Hippocampal formation (tissue), 2 donors: ENCODE measurements at places on chromosomes 16 and 17.

- DNase-seq = no peak
Observed at GRCh38 chr17:49645654-49646053, 32.2 kb downstream of the SPOP start.

GRCh38 chr16:81837312-81837751 lies 58.2 kb downstream of the PLCG2 start:
- no peak for DNase-seq

DNA sequence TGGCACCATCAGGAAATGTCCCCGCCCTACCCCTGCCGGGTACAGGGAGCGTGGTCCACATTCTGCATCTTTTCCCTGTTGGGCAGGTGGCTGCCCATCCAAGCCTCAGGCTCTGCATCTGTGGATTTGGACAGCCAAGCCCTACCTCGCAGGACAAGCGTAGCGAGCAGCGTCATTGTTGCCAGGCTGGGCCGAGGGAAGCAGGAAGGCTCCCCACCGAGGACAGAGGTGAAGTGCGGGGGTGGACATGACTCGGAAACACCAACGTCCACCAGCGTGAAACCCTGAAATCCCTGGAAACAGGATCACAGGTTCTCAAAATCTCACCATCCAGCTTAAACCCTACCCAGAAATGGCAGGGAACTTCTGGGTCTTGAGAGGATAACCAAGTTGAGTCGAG lies 73.6 kb downstream of the SOCS1 start:
- no peak for DNase-seq

DNA sequence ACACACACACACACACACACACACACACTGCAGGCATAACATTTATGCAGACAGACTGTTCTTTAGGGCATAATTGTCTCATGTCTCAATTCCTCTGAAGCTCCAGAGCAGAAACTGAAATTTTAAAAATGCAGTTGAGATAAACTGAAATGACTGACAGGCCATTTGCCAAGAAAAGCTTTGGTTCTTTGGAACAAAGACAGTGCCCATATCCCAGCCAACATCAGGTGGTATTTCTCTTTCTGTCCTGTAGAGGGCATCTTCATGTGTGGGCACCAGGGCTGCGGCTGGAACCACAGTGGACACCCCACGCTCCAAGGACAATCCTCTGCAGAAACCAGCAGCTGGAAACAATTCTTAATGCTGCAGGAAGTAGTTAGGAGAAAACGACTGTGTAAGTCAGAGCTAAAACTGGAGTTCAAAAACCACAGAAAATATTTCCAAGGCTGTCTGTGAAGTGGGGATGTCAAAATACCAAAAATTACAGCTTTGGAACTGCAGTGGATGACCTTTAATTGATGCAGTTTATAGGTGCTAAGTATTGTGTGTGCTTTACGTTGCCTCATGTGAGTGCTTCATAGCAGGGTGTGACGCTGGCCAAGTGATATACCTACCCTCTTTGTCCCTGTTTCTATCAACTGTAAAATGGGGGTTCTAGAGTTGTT lies 10.6 kb upstream of the MEFV start:
- peak; percentile 34 for DNase-seq

DNA sequence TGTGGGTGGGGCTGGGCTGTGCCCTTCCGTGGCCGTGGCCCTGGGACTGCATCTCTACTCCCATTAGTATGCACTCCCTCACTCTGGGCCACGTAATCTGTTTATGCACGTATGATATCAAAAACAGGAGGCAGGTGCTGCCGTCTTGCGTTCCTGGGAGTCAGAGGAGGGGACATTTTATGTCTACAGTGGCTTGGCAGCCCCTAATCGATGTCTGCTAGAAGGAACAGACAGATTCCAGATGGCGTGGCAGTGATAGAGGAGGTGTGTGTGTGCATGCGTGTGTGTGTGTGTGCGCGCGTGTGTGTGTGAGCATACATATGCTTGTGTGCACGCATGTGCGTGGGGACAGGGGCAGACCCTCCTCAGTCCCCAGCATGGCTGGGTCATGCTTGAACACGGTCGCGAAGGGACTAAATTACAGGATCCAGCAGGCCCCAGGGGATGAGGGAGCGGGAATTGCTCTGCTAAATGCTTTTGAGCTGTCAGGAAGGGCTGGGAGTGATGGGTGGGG lies 44.7 kb downstream of the SREBF1 start:
- DNase-seq = no peak

DNA sequence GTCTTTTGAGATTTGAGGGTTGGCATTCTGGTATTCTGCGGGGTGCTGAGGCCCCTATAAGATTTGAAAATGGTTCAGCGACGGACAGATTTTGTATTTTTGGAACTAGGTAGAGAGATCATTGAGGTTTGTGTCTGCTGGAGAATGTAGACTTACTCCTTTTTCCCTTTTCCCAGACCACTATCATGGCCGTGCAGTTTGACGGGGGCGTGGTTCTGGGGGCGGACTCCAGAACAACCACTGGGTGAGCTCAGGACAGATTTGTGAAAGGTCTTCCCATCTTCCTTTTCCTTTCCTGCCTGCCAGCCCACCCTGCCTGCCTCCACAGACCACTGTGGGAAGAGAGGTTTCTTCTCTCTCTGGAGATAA lies 572 bp downstream of the PSMB6 start:
- DNase-seq = no peak

DNA sequence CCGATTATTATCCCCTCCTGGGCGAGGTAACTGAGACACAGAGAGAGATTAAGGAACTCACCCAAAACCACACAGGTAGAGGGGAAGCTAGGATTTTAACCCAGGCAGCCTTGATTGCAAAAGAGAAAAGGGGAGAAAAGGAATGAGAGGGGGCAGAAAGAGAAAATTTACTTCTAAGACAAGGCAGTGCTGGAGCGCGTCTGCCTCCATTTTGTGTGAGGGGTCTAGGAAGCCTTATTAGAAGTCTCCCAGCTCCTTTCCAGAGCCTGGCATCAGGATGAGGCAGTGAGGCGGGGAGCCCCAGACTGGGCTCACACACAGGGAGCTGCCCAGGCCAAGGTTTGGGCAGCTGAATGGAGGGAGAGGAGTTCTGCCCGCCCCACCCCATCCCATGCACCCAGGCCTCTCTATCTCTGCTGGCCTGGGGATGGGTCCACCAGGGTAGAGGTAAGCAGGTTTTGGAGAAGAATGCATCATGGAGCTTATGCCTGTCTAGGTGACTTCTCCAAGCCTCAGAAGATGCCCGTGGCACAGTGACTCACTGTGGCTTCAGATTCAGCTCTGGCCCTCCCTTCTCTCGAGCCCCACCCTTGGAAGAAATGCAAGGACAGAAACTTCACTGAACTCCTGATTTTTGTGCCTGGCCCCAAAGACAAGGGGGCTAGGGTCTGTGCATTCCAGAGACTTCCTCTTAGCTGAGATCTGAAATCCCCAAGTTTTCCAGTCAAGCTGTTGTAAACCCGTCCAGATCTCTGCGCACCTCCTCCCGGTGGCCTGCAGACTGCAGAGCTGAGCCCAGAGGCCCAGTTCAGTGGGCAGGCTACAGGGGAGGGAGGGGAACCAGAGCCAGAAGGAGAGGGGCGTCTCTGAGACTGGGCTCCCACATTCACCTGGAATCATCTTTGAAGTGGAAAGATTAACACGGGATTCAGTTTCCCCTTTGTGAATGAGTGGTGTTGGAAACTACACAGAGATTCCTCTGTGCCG lies 95.1 kb upstream of the CDH5 start:
- DNase-seq = no peak

- no peak for DNase-seq
Observed at GRCh38 chr16:10441726-10442125, 55.9 kb downstream of the ATF7IP2 start.

- DNase-seq = no peak
Observed at GRCh38 chr16:49312389-49312985, 30.8 kb upstream of the CBLN1 start.

DNA sequence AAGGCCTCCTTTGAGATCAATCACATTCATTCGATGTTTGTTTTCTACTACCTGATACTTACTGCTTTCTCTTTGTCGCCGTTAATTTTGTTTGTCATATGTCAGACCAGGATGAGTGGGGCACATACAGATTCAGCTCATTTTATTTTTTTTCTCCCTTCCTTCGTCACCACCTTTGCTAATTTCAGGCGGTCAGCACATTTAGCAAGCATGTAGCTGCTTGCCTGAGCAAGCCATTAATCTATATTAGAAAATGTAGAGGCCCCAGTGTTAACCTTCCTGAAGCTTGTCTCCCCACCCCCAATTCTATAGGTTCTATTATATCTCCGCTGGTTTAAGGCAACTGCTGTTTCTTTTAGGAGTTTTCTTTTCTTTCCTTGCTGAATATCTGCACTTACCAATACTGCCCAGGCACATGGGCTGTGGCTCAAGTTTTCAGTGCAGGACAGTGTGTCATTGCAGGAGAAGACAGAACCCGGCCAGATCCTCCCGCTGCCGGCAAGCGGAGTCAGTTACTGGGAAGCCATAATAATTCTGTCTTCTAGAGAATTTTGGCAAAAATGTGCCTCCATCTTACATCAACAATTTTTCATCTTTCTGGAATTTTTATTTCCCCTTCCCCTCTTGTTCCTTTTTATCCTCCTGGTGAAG lies 714.3 kb downstream of the WWOX start:
- DNase-seq = no peak
